ENCODE measurements at places on chromosomes 7 and 10.

DNA sequence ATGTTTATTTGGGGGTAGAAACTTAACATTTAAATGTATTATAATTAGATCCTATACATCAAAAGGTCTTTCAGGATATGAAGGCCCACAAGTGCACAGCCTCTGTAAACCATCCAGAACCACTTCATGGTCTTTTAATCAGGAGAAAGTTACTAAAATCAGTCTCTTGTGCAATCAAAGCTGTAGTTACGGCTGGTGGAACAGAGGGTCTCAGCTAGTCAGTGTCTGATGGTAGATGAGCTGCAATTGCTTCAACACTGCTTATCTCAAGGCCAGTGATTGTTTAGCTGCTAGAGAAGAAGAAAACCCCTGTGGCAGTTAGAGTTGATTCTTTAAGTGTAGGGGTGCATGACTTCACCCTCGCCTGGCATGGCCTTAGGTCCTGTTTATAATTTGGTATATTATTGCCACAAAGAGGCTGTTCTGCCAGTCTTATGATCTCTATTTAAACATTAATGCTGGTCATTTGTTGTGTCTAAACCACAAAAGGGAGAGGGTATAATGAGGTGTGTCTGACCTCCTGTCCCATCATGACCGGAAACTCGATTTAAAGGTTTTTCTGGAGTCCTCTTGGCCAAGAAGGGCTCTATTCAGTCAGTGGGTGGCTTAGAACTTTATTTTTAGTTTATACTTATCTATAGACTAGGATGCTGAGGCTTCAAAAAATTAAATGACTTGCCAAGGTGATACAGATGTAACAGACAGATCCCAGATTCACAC is 21.3 kb downstream of the MSRB2 start:
- DNase-seq, result no peak

DNA sequence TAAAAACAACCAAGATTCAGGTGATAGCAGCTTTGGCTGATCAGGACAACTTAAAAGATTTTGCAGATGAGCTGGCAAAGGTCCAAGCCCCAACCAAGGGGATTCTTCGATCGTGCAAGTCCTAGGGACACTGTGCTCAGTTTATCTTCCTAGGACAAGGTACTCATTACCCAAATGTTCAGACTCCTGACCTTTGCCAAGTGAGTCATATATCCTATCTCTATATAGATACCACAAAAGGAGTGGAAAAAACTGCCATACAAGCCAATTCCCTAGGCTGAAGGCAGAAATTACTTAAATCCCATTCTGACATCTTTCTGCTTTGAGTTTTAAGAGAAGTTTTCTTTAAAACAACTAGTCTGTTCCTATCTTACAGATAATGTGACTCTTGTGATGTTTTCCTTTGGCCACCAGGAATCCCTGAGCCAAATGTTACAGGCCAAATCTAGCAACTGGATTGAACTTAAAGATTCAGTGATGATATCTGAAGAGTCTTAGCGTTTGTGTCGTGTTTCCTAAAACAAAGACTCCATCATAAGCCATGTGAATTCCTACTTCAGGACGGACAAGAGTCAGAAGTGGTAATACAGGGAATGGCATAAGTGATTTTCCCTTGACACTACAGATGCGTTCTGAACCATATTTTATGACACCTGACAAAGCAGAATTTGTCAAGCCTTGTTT is 142.6 kb upstream of the ASAH2 start:
- no peak for DNase-seq

- DNase-seq, result no peak
Measured at GRCh38 chr10:132381741-132382140, 15.3 kb upstream of the PWWP2B start.

- DNase-seq, result no peak
Measured at GRCh38 chr7:3504384-3504783, 203.3 kb downstream of the SDK1 start.

- no peak for DNase-seq
Measured at GRCh38 chr7:85081846-85082245, 105.0 kb downstream of the SEMA3D start.

DNA sequence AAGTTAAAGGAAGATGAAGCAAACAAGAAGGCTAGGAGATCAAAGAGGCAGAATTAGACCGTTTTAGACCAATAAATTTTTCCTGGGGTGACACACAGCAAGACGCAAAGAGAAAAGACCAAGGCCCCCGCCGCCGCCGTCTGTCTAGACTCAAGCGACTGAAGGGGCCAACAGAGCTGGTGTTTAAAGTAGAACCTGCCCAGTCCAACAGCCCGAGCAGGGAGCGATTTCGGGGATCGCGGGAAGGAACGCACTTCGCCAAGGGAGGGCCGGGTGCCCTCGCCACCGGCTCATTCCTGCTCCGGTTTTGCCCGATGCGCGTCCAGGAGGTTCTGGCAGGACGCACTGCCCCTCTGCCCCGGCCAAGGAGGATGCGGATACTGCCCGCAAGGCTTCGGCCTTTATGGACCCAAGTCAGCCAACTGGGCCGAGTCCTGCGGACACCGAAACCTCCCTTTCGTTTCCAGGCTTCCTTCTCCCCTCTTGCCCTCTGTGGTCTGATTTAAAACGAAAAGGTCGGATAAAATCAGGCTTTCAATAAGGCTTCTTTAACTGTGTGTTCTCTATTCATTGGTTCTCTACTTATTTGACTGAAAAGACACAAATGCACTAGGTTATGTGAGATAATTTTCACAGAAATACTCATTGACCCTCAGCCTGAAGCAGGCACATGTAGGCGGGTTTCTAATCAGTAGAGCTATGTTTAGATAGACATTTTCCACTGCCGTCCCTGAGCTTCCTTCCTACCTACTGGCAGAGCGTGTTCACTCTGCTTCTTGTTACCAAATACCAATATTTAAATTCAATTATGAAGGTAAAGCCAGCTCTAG is 2.2 kb upstream of the HOXA7 start:
- no peak for DNase-seq

DNA sequence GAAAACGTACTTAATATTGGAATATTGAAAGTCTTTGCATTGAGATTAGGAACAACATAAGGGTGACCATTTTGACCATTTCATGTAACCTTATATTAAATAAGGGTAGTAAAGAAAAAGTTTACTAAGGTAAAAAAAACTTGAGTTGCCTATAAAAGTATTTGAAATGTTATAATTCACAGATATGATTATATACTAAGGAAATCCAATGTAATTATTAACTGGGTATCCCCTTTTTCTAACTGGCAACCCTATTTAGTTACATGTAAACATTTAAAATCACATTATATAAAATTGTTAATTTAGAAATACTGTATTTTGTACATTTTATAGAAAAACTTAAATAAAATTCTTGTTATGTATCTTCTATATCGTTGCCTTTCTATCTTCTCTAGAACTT is 64.2 kb downstream of the TRIM24 start:
- no peak for DNase-seq

- DNase-seq, result no peak
Measured at GRCh38 chr10:121764233-121764942, 163.4 kb downstream of the ATE1 start.

- no peak for DNase-seq
Measured at GRCh38 chr7:23096518-23097290, 8.9 kb upstream of the KLHL7 start.

GRCh38 chr7:18426564-18427226 is 68.9 kb upstream of the HDAC9 start:
- DNase-seq, result no peak

- DNase-seq, result no peak
Measured at GRCh38 chr10:11183015-11183414, 165.3 kb downstream of the CELF2 start.

GRCh38 chr10:88236121-88236743 is 346.9 kb downstream of the RNLS start:
- DNase-seq, result no peak

DNA sequence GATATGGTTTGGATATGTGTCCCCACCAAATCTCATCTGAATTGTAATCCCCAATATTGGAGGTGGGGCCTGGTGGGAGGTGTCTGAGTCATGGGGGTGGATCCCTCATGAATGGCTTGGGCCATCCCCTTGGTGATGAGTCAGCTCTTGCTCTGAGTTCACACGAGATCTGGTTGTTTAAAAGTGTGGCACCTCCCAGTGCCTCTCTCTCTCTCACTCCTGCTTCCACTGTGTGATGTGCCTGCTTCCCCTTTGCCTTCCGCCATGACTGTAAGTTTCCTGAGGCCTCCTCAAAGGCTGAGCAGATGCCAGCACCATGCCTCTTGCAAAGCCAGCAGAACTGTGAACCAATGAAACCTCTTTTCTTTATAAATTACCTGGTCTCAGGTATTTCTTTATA is 4.8 kb upstream of the GCK start:
- DNase-seq, result no peak

DNA sequence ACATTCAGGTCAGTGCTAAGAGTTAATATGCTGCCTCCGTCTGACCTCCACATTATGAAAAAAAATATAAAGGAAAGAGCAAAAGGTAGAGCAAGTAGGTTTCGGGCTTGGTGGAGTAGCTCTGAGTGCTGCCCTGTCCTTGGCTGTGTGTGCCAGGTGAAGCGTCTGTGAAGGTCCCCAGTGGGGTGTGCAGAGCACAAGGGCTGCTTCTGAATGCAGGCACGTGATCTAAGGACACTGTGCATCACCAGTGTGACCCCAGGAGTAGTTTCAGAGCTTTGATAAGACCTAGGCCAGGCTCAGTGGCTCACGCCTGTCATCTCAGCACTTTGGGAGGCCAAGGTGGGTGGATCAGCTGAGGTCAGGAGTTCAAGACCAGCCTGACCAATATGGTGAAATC is 36.0 kb downstream of the KLF6 start:
- no peak for DNase-seq

DNA sequence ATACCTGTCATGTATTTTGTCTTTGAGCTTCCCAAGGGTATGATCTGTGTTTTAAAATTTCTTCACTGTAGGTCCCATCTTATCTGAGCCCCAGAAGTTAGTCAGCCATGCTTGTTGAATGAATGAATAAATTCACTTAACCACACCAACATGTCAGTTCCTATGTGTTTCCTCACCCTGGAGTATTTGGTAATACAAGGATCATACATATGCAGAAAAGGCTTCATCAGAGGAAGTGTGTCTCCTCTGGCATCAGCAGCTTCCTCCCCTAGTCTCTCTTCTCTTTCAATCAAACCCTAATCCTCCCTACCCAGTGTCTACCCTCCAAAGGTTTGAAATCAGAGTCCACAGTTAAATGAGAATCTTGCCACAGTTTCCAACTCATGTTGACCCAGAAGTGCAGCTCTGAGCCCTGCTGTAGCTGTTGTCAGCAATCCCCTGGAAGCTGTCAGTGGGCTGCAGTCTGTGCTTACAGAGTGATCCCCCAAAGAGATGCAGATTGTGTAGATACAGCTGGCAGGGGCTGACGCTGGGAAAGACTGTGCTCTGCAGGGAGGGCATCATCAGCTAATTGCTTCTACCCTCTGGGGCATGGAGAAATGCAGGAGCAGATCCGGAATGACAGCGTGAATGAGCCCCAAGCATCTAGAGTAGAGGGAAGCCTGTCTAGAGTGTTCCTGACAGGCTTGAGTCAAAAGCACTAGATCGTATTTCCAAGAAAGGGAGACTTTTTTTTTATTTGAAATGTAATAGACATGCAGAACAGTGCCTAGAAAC is 105.0 kb upstream of the WDR11 start:
- DNase-seq, result no peak

DNA sequence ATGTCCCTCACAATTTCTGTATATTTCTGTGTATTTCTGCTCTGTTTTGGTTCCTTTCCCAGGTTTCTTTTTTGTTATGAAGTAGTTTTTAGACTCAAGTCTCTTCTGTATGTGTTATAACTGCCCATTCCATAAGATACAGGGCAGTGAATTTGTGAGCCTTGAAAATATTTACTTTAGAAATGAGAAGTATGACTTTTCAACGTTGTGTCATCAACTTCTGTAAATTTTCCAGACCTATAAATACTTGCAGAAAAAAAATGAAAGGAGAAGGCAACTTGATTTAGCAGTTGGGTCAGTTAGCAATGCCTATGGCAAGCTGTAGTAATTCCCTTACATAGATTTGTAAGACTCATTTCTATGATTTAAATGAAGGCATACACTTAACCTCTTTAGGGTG is 11.5 kb downstream of the EGFR start:
- no peak for DNase-seq

DNA sequence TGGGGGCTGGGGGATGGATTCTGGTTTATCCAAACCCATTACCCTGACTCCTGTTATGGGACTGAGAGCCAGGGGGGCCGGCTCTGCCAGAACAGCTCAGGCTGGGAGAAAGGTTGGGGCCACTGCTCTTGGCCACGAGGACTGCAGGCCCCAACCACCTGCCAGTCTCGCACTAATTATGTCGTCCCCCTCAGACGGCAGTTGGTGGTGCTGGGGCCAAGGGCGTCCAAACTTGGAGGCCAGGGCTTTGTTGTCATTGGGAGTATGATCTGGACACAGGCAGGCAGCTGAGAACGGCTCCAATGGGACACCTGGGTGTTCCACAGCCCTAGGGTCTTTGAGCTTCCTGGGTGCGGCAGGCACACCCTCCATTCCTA is 34.7 kb downstream of the DRGX start:
- DNase-seq, result no peak

- no peak for DNase-seq
Measured at GRCh38 chr7:111137296-111138192, 46.6 kb downstream of the LRRN3 start.

DNA sequence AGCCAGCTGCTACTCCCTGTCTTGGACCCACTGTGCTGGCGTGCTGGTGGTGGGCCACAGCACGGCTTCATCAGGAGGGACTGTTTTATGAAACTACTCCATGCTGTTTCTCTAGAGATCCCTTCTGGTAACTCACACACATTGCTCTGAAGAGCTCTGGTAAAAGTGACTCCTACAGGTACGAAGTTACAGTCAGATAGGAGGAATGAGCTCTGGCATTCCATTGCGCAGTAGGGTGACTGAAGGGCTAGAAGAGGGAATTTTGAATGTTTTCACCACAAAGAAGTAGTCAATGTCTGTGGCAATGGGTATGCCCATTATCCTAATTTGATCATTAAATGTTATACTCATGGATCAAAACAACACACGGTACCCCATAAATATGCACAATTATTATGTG is 609 bp downstream of the MAT1A start:
- no peak for DNase-seq

DNA sequence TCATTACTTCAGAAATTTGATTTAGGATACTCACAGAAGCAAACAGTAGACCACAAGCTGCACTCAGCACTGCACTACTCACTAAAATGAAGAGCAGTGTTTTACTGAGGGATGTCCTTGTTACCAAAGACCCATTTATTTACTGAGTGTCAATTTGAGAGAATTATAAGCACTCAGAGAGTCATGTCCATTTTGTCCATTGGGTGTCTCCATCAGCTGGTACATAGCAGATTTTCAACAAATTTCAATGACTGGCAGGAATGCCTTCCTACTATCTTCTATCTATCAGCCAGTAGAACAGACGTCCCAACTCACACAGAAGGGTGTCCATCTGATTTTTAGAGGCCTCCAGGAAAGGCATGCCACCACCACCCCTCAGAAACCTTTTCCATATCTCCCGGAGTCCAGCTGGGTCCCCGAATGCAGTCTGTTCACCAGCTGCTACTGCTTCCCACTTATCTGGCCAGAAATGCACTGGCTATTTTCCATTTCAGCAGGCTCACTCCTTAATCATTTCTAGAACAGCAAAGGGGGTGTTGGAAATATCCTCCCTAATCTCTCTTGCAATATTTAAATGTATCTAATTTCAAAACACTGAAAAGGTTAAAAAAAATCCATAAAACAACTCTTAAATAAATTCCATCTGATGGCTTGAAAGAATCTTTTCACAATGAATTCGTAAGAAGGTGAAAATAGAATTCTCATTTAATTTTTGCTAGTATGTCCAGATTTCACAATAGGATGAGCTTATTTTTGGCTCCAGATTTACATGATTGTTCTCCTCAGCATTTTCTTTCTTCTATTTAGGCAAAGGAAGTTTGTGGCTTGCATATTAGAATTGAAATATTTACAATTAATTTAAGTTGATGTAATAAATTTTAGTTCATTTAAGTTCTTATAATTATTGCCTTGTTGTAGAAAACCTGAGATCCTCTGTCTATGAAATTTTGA is 1164.0 kb upstream of the CELF2 start:
- DNase-seq, result no peak
